ENCODE measurements at places on chromosomes 4 and X.
A peak's percentile ranks its signal among the peaks of the same experiment; 100 is the strongest.

DNA sequence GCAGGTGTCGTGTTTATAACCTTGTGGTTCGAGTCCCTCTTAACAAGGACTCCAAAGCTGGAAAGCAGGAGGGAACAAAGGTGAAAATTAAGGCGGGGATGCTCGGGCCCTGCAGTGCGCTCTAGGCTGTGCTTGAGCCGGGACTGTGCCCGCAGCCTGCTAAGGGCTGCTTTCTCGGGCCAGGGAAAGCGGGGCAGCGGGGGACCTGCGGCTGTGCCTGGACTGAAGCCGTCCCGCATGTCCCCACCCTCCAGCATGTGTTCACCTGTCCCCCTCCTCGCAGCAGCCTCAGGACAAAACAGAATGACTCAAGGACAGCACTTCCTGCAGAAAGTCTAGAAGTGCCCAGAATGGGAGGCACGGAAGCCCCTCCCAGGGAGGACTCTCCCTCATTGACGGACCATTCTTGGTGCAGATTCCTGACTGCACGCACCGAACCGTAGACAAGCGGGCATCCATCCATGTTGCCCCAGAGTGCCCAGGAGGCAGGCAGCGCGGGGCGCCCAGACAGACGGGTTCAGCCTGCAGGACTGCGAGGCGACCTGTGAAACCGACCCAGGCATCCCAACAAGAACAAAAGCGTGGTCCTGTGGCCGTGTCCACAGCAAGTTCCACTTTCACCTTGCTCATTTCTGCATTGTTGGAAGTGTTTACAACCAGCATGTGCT is 342.9 kb downstream of the MAGEB5 start:
- DNase-seq = no peak

GRCh38 chr4:76515975-76516843 is 81.2 kb downstream of the SHROOM3 start:
- DNase-seq = no peak

GRCh38 chr4:9969526-9970398 is 51.5 kb downstream of the SLC2A9 start:
- DNase-seq = no peak

DNA sequence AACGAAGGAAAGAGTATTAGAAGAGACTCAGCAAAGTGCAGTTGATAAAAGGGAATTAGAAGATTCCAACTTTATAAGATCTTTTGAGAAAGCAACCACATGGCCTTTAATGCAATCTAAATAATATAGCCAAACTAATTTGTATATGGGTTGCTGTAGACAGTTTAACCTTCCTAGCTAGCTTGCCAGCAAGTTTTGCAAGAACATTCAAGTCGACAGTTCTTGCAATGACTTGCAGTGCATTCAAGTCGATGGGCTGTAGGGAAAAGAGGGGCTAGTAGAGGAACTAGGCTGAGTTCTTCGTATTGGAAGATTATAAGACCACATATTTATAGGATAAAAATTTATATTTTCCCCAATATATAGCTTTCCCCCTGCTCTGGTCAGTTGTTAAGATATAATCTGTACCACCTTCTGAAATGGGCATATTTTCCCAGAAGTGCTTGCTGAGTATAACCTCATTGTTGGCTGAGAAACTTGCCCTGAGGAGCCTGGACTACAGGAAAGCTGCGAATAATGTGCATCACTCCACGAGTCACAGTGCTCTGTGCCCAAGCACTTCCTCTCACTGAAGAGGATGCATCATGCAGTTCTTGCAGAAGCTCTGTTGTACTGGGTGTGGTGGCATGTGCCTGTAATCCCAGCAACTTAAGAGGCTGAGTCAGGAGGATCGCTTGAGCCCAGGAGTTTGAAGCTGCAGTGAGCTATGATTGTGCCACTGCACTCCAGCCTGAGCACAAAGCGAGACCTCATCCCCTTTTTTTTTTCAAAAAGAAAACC is 56.7 kb downstream of the DOCK11 start:
- DNase-seq = no peak

- no peak for DNase-seq
Measured at GRCh38 chr4:82715731-82716617, 82.6 kb downstream of the SCD5 start.

GRCh38 chr4:1330761-1331590 is 16.0 kb upstream of the UVSSA start:
- peak; percentile 25 for DNase-seq

DNA sequence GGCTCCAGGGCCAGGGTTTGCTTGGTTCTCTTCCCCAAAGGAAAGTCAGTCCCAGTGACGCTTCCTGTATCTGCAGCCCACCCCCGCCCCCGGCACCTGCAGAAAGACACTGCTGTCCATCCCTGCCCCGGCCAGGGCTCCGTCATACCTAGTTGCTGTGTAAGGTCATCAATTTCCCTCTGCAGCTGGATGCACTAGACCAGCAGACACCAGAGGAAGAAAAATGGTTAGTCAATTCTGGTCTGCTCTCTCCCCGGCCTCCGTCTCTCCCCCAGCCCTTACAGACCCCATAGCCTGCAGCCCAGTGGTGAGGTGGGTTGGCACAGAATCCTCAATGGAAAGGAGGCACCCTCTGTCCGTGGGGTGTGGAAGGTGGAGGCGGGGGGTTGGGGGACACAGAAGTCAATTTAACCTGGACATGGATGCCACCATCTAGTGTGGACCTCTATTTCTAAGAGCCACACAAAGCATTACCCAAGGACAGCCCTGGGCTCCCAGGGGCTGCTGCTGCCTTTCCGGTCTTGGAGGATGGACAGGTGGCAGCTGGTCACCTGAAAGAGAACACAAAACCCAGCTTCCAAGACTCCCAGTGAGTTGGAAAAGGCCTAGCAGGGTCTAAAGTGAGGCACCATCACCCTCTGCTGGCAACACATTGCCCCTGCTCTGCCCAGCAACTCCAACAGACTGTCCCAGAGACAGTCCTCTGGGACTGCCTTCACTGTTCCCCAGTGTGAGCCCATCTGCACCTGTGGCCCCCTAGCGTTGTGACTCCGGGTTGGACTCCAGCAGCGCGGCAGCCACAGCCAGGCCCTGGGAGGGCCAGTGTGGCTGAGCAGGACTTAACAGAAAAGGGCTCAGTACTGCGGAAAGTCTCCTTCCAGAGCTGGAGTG is 40.2 kb upstream of the NHSL2 start:
- DNase-seq = no peak

DNA sequence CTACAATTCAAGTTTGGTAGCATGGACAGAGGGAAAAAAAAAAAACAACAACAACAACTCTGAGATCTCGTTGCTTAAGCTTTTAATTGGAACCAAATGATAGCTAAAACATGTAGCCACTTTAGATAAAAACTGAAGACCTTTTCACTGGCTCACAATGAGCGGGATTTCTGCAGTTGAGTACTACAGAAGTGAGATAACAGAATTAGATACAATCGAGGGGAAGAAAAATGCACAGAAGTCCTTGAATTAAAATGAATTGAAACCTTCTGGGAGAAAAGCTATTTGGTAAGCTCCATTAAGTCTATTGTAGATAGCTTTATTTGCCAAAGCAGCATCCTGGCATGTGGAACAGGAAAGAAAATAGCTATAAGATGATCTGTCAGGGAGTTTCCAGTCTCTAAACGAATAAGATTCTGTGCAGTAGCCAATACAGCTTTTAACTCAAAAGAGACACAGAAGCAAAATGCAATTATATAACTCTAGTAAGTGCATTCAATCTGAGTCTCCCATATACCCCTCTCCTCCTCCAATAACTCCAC is 248.5 kb downstream of the ENOX2 start:
- DNase-seq = no peak

- DNase-seq = no peak
Measured at GRCh38 chr4:124025428-124025827, 628.8 kb downstream of the SPRY1 start.

DNA sequence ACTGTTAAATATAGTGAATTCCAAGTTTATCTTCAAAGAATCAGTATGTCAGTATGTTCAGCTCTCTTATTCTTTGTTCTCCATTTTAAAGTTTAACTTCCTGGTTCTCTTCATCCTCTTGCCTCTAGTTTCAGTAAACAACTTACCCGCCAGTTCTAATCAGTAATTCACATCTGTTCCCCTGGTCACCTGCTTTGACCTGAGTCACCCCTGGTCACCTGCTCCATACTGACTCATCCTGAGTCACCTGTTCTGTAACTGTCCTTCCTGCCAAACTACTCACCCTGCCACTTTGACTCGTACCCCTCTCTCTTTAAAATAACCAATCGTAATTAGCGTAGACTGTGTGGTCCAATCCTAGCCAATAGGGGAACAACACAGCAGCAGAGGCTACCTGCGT is 992.7 kb upstream of the HS3ST1 start:
- no peak for DNase-seq

- DNase-seq = no peak
Measured at GRCh38 chrX:132618810-132619209, 130.0 kb upstream of the MBNL3 start.

DNA sequence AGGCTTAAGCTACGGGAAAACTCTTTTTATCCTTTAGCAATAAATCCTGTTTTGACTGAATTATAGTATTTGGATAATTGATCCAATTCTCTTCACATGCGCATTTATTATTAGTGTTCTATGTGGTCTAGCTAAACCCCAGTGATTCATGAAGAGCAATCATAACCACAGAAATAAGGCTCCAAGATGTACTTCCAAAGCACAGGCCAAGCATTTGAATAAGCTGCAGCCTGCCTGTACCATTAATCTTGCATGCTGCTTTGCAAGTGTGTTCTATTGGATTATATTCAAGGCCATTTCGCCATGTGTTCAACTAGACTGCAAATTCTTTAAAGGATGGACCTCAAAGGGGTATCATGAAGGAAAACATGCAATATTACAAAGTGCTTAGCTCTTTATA is 385.2 kb upstream of the FAT1 start:
- no peak for DNase-seq

GRCh38 chr4:147821555-147821954 is 89.7 kb downstream of the ARHGAP10 start:
- DNase-seq = no peak

DNA sequence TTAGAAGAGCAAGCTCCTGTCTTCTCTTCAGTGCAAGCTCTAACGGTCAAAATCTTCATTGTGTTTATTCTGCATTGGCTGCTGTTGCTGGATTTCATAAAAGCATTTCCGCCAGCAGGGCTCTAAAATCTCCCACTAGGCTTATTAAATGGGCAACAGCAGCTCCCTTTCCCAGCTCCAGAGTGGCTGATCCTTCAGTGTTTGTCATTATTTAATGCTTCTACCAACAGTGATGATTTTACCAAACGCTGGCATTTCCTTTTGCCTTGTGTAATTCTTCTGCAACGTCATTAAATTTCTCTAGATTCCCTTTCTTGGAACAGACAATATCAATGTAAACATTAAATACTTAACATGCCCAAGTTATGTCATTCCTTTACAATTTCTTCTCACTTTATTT is 20.1 kb downstream of the SLC7A11 start:
- DNase-seq = no peak

- DNase-seq = no peak
Measured at GRCh38 chr4:113436360-113436759, 325.2 kb downstream of the CAMK2D start.

GRCh38 chr4:117771647-117772337 is 262.5 kb upstream of the NDST3 start:
- DNase-seq = no peak

DNA sequence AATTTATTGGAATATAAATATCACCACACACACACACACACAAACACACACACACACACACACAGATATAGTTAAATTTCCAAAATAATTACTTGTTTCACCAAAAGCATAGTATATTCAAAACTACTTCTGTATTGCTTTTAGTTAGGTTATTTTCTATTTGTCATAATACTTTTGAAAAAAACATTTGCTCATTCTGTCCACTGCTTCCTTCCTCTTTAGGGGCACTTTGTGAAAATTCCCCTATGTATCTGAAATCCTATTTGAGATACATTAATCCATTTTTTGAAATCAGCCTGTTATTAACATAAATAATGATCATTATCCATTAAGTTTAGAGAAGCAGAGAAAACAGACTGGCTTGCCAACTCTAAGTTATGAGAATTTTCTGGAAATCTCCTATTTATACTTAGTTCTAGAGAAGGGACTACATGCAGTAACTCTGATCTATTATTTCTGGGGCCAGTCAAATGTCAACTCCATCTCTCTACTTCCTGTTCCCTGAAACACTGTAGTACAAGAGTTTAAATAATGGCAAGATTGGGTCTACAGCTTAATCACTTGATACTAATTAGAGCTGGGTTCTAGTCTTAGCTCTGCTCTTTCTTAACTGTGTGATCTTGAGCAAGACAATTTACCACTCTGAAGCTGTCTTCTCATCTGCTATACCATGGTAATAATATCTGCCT is 54.4 kb upstream of the GPR174 start:
- DNase-seq = no peak

All from activated CD8-positive, alpha-beta memory T cell treated with anti-CD3 and anti-CD28 coated beads for 1 hour (primary cell).